ENCODE measurements at places on chromosomes 4 and X.
A peak's percentile ranks its signal among the peaks of the same experiment; 100 is the strongest.

GRCh38 chr4:90648311-90648710 lies 521.1 kb downstream of the CCSER1 start:
- no peak for DNase-seq

GRCh38 chr4:102094481-102094880 lies 250.8 kb downstream of the SLC39A8 start:
- DNase-seq = no peak

DNA sequence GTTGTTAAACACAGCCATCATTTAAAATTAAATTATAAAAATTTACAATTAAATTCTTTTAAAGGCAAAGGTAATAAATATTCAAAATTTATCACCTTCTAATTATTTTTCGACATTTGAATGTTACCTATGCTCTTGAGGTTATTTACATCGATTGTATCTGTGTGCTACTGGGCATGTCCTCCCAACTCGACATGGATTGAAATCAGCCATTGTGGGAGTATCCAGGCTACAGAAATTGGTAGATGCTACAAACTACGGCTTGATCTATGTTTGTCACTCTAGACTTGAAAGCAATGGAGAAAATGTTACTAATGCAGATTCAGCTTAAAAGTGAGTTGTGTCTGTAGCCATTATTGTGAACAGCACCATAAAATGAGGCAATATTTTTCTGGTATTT lies 2.5 kb upstream of the VBP1 start:
- DNase-seq = no peak

DNA sequence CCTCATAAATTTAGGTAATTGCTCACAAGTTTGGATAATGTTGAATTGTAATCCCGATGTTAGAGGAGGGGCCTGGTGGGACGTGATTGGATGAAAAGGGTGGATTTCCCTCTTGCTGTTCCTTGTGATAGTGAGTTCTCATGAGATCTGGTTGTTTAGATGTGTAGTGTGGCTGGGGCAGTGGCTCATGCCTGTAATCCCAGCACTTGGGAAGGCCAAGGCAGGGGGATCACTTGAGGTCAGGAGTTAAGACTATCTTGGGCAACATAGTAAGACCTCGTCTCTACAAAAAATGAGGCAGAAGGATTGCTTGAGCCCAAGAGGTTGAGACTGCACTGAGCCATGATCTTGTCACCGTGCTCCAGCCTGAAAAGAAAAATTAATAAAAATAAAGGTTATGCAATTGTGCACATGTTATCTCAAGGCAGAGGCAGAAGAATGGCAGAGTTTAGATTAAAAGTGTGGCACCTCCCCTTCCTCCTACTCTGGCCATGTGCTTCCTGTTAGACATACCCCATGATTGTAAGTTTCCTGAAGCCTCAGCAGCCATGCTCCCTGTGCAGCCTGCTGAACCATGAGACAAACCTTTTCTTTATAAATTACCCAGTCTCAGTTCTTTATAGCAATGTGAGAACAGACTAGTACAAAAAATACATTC lies 36.5 kb downstream of the ERVMER34-1 start:
- DNase-seq = no peak

- DNase-seq = peak; percentile 37
These were observed at the start of gene MSL3 for GRCh38 chrX:11757719-11758399. TSS of gene MSL3 (plus strand) at chrX:11758237. CDS start at chrX:11758264, 27 bp downstream.

DNA sequence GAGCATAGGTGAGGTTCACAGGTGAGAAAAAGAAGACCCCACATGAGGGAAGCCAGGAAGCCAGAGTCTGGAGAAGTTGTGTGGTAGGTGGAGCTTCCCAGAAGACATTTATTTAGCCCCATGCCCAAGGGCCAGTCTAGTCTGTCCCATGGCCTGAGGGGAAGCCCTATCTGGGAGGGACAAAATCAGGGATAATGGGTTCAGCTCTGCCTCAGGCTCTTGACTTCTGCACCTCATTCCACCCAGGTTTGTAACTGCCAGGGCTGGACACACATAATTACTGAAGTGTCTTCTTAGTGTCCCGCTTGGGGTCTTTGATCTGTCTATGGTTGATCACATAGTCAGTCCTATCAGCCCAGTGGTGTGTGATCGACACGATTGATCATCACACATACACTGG lies 36.0 kb downstream of the TSC22D3 start:
- no peak for DNase-seq

- no peak for DNase-seq
These were observed 8.3 kb upstream of the GJB1 start for GRCh38 chrX:71214604-71215337.

DNA sequence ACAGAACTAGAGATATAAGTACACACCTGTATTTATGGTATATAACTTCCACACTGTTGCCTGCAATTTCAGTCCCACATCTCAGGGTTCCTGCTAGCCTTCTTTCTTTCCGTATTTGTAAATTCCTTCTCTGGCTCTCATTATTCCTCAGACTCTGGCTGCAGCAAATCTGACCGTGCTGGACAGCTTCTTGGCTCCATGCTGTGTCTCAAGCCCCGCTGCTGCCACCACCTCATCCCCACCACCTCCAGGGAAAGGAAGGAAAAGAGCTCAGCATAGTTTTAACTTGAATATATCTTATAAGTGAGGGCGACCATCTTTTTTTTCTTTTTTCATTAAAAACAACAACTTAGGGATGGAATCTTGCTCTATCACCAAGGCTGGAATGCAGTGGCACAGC lies 155.6 kb upstream of the CXCL13 start:
- DNase-seq = no peak

- no peak for DNase-seq
These were observed 388.2 kb downstream of the OPHN1 start for GRCh38 chrX:68045008-68045577.

GRCh38 chr4:48779998-48780864 lies at the start of gene FRYL:
TSS of gene FRYL (minus strand) at chr4:48780279. CDS start at chr4:48634410, 145,869 bp downstream.
- peak; percentile 100 for DNase-seq

GRCh38 chrX:57651169-57651919 lies 28.7 kb downstream of the NLRP2B start:
- no peak for DNase-seq

DNA sequence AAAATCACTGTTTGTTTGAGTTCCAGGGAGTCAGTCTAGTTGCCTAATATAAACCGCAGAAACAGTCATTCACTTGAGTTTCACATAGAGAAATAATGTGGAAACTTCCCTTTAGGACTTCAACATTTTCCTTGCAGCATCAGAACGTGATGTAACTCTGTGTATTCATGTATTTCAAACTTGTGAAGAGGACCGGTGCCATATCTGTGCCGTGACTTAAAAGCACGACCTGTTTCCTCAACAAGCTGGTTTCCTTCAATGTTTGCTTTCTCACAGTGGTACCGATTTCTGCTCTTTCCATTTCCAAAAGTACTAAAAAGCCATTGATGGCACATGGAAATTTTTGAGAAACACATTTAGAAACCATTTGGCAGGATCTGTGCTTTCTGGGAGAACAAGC lies 166.6 kb upstream of the RAPGEF2 start:
- DNase-seq = no peak

DNA sequence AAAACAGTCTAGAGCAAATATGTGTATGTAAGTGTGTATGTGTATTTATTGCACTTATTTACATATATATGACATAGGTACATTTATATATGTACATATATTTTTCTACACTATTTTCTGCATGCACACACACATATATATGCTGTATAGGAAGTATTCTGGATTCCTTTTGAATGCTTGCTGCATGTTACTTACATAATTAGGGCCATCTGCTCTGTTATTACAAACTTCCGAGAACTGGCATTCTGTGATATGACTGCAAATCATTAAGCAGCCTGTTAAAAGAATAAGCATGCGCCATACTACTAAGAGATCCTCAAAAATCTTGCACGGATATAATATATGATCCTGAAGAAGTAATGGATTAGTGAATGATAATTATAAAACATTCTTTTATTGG lies 1157.6 kb upstream of the TENM3 start:
- no peak for DNase-seq

DNA sequence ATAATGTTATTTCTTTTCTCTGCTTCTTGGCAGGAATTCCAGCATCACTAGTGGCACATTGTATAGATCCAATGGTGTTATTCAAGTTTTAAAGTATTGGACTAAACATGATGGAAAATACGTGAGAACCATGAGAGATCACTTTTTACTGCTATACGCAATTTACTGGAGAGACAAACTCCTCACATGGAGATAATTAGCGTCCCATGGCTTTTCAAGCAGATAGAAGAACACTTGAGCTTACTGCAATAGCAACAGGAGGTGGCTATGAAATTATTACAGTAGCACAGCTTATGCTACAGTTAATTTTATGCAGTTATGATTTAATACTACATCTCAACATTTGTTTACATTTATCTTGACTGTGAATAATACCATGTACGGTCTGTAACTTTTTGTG lies 11.9 kb upstream of the TMEM185A start:
- DNase-seq = no peak

GRCh38 chr4:15543537-15544247 lies 74.0 kb downstream of the CC2D2A start:
- DNase-seq = no peak

DNA sequence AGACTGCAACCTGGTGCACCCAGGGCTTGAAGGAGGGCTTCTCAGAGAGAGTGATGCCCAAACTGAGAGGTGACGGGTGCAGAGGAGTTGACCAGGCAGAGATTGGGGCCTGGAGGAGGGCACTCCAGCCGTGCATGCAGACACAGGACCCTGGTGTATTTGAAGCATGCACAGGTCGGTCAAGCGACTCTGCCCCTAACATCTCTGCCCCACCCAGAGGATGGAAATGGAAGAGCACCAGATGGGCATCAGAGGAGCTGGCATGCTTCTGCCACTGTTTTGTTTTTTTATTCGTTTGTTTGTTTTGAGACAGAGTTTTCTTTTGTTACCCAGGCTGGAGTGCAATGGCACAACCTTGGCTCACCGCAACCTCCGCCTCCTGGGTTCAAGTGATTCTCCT lies 320.9 kb downstream of the EVC2 start:
- no peak for DNase-seq

GRCh38 chr4:154626793-154627484 lies 14.5 kb upstream of the FGG start:
- peak; percentile 53 for DNase-seq

- DNase-seq = no peak
These were observed 11.8 kb downstream of the AASDH start for GRCh38 chr4:56375458-56375857.

GRCh38 chrX:358651-359143 lies 28.0 kb downstream of the PPP2R3B start:
- no peak for DNase-seq

- DNase-seq = peak; percentile 4
These were observed 148.7 kb upstream of the CHRDL1 start for GRCh38 chrX:110944311-110944750.

DNA sequence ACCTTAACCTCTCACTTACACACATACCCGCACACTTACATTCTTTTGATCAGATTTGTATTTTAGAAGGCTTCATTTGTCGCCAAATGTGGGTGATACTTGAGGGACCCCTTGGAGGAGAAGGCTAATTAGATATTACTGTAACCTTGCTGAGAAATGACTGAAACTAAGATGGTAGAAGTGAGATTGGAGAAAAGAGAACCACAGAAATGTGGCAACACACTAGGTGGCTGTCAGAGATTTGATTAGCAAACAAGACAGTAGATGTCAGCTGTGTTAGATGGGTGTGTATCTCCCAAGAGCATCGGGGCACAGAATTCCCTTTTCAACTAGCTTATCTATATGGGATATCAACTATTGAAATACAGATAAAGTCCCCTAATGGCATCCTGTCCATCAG lies 149.3 kb upstream of the FABP2 start:
- no peak for DNase-seq

DNA sequence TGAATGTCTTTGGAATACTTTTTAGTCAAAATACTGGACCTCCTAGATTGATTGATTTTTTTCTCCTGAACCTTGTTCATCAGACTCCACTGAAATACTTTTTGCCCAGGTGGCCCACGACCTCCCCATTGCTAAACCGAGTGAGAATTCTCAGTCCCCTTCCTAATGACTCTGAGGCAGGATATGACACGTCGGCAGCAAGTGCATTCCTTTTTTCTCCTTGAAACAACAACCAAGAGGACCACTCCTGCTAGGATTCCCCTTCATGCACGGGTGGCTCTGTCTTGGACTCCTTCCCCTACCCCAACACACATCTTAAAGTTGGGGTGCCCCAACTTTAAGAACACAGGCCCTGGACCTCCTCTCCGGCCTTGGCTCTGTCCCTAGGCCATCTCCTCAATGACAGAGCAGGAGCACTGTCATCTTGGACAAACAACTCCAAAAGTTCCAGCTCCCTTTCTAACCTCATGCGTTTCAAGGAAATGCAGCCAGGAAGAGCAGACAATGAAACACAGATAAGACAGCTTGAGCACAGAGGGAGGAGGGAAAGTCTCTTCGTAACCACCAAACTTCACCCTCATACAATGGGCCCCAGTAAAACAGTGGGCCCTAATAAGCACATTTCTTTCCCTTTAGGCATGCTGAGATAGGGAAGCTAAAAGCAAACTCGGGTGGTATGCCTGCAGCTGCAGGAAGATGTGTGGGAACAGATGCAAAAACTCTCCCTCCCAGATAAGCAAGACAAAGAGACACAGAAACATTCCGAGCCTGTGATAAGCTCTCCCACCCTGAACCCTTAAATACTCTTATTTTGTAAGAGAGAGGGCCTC lies 33.9 kb downstream of the ZBTB49 start:
- DNase-seq = no peak

DNA sequence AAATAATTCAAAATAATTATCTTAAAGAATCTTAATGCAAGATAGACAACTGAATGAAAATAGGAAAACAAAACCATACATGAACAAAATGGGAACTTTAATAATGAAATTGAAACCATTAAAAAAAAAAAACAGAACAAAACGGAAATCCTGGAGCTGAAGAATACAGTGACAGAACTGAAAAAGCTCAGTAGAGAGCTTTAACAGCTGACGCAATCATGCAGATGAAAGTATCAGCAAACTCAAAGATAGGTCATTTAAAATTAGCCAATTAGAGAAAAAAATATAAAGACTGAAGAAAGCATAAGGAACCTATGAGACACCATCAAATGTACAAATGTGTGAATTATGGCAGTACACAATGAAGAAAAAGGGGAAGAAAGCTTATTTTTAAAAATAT lies 18.8 kb downstream of the SLC25A31 start:
- no peak for DNase-seq

DNA sequence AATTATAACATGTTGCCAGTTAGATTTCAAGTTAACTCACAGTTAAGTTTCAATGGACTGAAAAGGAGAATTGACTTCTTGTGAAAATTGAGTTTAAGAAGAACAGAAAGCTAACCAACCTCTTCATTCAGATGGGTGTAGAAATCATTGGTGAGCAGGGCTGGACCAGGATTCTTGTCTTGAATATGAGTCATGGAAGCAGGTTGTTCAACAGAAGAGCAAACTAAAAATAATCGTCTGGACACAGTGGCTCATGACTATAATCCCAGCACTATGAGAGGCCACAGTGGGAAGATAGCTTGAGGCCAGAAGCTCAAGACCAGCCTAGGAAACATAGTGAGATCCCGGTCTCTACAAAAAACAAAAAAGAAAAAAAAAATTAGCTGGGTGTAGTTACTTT lies 98.2 kb downstream of the ARSJ start:
- DNase-seq = no peak
